Activated CD4-positive, alpha-beta T cell treated with anti-CD3 and anti-CD28 coated beads for 48 hours (primary cell): ENCODE measurements at places on chromosomes 13 and 19.
A peak's percentile ranks its signal among the peaks of the same experiment; 100 is the strongest.

GRCh38 chr19:19816679-19817078, 4.9 kb downstream of the ZNF506 start:
- no peak for DNase-seq

- DNase-seq: peak; percentile 75
Measured at GRCh38 chr19:42253245-42254088, 1.5 kb downstream of the ERF start.

- no peak for DNase-seq
Measured at GRCh38 chr13:98514288-98514687, 62.6 kb downstream of the STK24 start.

DNA sequence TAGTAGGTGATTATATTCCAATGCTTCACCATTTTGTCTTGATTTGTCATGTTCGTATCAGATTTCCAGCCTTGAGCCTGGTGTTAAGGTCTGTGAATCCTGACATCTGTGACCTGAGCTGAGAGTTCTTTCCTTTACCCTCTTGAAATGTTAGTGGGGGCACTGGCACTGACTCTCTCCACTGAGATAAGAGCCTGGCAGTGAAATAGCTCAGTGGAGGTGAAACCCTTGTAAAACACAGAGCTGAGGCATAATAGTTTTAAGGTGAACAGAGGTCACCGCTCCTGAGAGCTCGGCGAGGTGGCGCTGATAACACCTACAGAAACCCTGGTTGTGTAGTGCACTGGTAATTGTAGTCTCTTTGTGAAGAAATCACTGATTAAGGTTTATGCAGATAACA, 748.2 kb downstream of the DIAPH3 start:
- DNase-seq: no peak

DNA sequence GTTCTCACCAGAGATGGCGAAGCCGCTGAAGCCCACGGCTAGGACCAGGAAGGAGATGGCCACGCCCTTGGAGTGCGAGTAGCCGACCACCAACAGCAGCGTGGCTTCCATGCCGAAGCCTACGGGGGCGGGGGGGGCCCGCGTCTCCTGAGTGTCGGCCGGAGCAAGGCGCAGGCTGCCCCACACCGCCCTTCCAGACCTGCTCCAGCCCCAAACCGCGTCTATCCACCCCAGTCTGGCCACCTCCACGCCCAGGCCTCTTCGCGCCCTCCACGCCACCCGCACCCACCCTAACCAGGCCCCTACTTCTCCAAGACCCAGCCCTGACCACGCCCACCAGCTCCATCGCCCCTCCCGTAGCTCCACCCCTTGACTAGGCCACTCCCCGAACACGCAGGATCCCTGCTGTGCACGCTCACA, 6.2 kb downstream of the GFY start:
- peak; percentile 59 for DNase-seq

DNA sequence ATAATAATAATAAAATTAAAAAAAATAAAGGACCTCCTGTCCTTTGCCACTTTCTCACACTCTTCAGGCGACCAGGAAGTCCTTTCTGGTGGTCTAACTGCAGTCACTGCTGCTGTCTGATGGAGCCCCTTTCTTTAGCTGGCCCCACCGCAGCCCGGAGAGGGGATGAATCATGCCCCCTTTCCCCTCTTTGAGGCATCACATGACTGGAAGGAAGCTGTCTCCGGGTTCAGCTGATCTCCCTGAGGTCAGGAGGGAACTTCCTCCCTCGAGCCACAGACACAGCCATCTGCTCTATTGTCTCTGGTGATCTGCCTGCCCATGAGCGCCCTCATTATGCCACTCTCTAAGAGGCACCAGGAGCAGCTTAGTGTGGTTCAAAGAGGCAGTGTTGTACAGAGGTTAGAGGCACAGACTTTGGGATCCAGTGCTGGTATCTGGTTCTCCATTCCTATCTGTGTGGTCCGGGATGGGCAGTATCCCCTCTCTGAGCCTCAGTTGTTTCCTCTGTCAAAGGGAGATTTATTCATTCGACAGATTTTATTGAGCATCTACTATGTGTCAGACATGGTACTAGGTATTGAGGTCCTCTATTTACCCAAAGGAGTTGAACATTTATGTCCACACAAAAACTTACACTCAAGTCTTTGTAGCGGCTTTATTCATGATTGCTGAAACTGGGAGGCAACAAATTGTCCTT, 30.0 kb downstream of the VAV1 start:
- DNase-seq: peak; percentile 81

GRCh38 chr13:48411841-48412531, 927 bp downstream of the LPAR6 start:
- peak; percentile 31 for DNase-seq

DNA sequence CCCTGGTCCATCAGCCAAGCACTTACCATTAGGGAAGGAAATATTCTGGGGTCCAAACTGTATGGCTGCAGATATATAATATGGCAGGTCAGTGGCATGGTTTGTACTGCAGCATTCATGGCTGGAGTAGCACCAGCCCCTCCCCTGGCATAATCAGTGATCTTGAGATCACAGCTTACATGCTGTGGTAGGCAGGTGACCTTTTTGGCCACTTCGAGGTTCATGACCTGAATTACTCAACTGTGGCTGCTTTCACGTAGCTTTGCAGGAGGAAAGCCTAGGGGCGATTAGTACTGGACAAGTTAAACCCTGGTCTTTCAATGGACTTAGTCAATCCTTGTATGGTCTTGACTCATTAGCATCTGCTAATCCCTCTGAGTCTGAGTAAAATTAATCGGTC, 169.8 kb downstream of the SPRY2 start:
- no peak for DNase-seq

DNA sequence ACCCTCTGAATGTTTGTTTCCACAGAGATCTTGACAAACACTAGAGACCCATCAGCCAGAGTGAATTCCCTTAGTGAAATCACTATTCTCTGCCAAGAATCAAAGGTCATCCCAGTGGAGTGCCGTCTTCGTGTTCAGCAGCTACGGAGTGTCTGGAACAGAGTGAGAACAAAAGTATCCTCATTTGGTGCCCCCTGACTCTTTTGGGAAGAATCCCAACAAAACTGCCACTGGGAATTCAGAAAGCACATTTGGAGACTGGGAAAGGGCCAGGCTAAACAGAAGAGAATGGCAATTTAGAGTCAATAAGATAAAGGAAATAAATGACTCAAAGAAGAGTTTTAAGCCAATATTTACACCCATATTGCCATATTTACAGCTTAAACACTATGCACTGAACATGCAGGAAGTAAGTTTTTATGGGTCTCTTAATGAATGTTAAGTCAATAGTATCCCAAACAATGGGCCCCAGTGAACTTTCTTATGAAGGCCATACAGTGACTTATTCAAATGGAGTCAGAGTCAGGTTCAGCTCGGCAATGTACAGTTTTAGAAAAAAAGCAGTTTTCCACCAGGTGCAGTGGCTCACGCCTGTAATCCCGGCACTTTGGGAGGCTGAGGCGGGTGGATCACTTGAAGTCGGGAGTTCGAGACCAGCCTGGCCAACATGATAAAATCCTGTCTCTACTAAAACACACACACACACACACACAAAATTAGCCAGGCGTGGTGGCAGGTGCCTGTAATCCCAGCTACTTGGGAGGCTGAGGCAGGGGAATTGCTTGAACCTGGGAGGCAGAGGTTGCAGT, 392.6 kb downstream of the KLF5 start:
- no peak for DNase-seq

DNA sequence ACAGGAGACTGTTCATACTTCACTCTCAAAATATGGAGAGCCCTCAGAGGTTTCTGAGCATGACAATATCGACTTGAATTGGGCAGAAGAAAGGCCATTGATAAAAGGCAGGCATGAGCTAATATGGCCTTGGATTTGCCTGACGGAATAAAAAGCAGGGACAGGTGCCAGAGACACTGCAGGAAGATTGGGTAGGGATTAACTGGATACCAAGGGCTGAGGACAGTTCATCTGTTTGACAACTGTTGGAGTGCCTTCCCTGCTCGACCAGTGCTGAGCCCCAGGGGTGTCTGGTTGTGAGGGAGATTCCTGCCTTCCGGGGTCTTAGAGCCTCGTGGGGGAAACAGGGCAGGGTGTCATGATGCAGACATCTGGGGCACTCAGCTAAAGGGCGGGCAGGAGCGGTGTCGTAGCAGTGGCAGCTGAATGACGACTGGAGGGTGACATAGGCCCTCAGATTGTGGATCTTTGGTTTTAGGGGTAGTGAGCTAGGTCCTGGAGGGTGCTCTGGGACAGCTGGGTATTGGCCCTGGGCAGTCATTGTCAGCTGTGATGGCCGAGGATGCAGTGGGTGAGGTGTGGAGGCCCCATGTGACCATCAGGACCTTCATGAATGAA, 12.3 kb downstream of the GATAD2A start:
- DNase-seq: no peak

DNA sequence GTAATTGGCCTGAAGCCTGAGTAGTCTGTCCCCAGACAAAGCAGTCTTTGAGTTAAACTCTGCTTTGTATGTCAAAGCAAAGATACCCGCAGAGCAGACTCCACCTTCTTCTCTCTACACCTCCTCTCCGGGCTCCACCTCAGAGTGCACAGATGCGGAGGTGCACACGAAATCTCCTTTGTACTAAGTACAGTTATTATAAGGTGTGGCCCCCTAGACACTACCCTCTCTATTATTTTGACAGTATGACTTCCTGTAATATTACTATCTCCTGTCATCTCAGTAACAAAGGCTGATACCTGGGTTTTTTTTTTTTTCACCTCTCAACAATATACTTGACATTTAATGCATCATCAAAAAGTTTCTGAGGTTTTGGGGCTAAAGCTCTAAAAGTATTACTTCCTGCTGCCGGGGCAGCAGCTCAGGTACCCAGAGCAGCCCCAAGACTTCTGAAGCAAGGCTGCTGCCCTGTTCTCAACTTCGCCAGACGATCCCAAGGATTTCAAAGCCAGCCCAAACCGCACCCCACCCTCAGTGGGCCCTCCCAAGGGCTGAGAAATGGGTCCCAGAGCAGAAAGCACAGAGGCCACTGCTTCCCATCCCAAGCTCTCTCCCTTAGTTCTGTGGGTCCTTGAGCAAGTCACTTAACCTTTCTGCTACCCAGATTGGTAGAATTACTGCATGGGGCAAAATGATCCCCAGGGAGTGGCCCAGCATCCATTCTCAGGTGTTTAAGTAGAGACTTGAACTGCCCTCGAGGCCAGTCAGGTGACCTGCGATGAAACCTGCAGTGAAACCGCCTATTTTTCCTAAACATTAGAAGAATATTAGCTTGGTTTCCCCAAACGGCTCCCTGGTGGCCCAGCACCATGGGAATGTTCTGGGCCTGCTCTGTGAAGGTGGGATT, 180.6 kb downstream of the FOXO1 start:
- DNase-seq: peak; percentile 74

GRCh38 chr19:55637534-55637933, 3.3 kb upstream of the ZNF580 start:
- DNase-seq: no peak

DNA sequence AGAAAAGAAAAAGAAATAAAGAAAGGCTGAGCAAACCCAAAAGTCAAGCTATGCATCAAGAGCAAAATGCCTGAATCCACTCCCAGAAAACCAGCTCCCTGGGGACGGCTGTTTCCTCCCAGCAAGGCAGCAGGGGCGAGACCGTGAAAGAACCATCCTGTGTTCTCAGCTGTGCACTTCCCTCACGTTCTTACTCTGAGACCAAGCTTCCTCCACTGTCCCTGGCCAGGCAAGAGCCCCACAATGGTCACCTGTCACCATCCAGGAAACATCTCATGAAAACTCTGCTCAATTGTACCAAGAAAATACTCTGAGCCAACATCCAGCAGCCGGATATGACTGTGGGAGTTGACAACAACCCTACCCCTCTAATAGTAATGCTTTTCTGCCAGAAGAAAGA, 22.9 kb downstream of the RAB20 start:
- DNase-seq: no peak
